AG09319 (cell line): ENCODE measurements at places on chromosomes 5 and 9.

- DNase-seq = no peak
Observed at GRCh38 chr5:150035139-150035895, 34.8 kb downstream of the HMGXB3 start.

DNA sequence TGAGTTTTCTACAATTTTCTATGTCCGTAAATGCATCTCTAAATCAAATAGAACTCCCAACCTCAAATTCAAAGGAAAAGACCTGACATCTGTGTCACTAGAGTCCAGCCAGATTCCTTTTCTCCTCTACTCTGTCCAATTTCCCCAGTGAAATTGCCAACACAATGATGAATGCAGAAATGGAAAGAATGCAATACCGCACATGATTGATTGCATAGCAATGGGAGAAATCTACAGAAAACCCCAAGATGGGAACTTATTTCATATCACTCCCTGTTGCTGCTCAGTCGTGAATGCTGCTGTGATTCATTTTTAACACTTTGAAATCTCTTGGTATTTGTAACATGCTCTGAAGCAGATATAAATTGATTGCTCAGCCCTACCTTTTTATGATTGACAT lies 355.1 kb upstream of the TUSC1 start:
- DNase-seq = no peak

GRCh38 chr5:114296191-114296590 lies 65.7 kb upstream of the KCNN2 start:
- DNase-seq = no peak

GRCh38 chr9:20538956-20539355 lies 83.3 kb downstream of the MLLT3 start:
- no peak for DNase-seq

GRCh38 chr5:10138395-10139057 lies 111.2 kb downstream of the ATPSCKMT start:
- DNase-seq = no peak

DNA sequence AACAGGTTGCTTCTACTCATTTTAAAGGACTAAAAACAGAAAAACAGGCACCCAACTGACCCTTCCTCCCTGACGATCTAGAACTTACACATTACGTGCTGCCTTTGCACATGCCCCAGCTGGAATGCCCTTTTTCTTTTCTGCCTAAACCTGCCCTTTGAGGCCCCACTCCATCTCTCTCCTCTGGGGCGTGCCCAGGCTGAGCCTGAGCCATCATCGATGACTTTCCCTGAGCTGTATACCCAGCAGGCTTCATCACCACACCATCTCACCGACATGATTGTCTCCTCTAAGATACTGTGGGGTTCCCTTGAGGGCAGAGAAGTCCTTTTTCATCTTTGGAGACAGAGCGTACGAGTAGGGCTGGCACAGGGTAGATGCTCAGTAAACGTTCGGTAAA lies 24.1 kb upstream of the GABBR2 start:
- DNase-seq = no peak

DNA sequence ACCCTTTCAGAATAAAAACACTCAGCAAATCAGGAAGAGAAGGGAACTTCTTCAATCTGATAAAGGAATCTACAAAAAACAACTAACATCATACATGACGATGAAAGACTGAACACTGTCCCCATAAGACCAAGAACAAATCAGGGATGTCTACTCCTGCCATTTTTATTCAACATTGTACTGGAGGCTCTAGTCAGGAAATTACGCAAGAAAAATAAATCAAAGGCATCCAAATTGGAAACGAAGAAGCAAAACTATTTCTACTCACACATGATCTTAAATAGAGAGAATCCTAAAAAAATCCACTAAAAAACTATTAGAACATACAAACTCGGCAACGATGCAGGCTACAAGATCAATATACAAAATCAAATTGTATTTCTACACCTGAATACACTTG lies 42.3 kb downstream of the IPPK start:
- no peak for DNase-seq

DNA sequence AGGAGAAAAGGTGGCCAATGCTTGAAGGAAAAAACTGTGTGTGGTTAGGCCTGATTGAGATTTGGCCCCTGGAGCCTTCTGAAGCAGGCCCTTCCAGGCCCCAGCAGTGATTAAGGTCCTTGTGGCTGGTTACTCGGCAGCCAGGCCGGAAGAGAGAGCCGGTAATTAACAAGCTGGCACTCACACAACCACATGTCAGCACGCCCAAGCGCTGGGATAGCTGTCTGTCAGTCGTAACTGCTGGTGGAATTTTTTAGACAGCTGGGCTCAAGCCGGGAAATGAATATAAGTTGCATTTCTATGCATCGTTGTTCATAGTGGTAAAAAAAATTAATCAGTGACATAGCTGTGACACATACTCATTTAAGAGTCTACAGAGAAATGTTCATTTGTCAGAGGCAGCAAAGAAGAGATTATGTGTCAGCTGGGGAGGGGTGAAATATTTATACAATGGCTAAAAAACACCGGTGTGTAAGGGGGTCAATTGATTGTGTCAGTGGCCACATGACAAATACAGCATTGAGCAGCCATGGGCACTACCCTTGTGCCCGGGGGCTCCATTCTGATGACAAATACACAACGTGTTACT lies 13.7 kb upstream of the ARAP3 start:
- DNase-seq = no peak

- DNase-seq = no peak
Observed at GRCh38 chr9:129498451-129499384, 122.2 kb downstream of the C9orf50 start.

- no peak for DNase-seq
Observed at GRCh38 chr9:38350529-38350928, 42.0 kb upstream of the ALDH1B1 start.

- DNase-seq = no peak
Observed at GRCh38 chr9:97386265-97386633, 25.6 kb upstream of the TDRD7 start.

DNA sequence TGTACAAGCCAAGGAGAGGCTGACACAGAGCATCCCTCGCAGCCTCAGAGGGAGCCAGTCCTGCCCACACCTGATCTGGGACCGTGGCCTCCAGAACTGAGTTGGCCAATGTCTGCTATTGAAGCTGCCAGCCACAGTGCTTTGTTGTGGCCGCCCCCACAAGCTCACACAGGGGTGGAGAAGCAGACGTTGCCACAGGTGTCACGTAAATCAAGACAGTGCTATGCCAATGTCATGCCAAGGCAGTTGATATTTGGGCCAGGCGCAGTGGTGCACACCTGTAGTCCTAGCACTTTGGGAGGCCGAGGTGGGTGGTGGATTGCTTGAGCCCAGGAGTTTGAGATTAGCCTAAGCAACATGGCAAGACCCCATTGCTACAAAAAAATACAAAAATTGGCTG lies 17.3 kb upstream of the TERT start:
- DNase-seq = no peak

DNA sequence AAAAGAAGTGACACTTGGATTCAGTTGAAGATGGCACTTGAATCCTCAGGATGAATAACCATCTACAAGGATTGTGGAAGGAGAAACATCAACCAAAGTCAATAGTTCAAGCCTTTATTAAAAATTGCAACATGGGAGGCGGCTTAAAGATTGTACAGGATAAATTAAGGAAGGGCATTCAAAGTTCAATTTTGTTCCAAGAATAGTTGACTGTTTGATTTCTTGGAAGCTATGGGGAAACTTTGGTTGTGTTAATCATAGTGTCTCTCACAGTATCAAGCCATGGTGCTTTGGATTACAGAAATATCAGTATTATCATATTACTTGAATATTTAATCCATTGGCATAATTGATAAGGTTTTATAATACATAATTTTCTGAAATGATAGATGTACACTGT lies 1844.3 kb downstream of the MAT2B start:
- DNase-seq = no peak

- DNase-seq = no peak
Observed at GRCh38 chr9:76883341-76883855, 22.5 kb downstream of the PRUNE2 start.

- no peak for DNase-seq
Observed at GRCh38 chr9:110049699-110050450, 158.1 kb downstream of the C9orf152 start.

GRCh38 chr5:79484731-79485130 lies 29.2 kb downstream of the HOMER1 start:
- DNase-seq = no peak

- DNase-seq = no peak
Observed at GRCh38 chr9:91844190-91844589, 105.8 kb downstream of the ROR2 start.

DNA sequence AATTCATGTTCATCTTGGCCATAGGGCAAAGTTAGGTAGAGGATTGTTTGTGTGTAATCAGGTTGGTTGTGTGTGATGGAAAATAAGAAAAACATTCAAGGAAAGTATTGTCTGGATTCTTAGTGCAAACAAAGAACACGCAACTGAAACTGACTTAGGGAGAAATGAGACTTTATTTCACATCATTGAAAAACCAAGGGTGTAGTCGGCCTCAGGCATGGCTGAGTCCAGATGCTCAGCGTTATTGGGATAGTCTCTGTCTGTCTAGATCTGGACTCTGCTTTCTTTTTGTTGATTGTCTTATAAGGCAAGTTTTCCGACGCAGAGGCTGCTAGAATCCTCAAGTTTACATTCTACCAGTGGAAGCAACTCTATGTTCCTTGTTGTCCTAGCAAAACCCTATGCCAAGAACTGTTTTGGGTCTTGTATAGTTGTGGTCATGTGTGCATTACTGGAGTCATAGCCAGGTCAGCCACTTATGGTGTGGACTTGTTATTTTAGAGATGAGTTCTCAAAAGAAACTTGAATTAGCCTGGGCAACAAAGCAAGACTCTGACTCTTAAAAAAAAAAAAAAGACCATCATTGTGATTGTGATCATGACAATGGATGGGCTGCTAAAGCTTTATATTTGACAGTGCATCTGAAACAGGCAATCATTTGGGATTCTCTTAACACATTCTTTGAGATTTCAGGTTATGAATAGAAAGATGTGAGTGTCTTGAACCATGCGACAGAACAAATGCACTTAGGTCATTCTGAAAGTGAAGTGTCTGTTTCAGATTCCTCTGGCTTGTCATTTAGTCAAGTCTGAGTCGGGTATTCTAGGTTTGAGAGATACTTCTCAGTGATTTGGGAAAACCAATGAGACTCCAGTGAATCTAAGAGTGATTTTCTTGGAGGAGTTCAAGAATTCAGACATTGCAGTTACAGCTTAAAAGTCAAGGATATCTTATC lies 82.6 kb downstream of the DOCK2 start:
- no peak for DNase-seq

DNA sequence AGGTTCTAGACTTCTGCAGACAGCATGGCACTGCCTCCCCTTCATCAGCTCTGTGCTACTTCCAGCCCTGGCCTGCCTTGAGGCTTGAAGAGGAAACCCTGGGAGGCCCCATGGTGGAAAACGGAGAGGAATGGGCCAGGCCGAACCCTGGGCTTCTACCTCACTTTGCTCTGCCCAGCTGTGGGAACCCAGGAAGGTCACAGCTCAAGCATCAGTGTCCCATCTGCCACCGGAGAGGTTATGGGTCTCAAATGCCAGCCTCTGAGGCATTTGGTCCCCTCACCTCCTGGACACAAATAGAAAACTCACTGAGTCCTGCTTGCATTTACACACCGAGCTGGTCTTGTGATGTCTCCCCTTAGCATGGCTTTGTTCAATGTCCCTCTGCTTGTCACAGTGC lies 80.1 kb upstream of the ALDH1B1 start:
- DNase-seq = no peak

GRCh38 chr9:129185991-129186390 lies 7.9 kb upstream of the IER5L start:
- DNase-seq = no peak

GRCh38 chr9:69223605-69224004 lies 49.5 kb downstream of the TJP2 start:
- no peak for DNase-seq

DNA sequence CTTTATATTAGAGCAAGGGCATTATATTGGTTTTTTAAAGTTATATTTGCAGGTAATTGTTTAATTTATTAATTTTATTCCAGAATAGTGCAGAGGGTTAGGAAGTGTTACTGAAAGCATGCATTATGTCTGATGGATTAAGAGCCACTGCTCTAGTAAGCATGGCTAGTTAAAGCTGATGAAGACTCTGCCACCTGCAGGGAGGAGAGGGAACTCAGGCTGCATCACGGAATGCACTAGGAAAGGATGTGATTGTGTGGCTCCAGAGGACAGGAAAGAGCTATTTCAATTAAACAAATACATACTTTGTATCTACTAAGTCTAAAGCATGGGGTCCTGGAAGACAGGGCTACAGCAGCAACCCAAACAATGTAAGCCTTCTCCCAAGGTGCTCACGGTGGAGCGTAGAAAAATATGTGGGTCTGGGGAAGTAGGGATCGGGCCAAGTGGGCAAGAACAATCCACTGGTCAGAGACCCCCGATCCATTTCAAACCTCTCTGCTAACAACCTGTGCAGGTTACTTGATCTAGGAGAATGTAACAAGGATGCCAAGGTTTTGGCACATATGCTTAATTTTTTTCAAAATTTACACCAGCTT lies 15.3 kb upstream of the GRXCR2 start:
- no peak for DNase-seq

GRCh38 chr5:151595411-151595826 lies 4.3 kb upstream of the FAT2 start:
- DNase-seq = no peak

DNA sequence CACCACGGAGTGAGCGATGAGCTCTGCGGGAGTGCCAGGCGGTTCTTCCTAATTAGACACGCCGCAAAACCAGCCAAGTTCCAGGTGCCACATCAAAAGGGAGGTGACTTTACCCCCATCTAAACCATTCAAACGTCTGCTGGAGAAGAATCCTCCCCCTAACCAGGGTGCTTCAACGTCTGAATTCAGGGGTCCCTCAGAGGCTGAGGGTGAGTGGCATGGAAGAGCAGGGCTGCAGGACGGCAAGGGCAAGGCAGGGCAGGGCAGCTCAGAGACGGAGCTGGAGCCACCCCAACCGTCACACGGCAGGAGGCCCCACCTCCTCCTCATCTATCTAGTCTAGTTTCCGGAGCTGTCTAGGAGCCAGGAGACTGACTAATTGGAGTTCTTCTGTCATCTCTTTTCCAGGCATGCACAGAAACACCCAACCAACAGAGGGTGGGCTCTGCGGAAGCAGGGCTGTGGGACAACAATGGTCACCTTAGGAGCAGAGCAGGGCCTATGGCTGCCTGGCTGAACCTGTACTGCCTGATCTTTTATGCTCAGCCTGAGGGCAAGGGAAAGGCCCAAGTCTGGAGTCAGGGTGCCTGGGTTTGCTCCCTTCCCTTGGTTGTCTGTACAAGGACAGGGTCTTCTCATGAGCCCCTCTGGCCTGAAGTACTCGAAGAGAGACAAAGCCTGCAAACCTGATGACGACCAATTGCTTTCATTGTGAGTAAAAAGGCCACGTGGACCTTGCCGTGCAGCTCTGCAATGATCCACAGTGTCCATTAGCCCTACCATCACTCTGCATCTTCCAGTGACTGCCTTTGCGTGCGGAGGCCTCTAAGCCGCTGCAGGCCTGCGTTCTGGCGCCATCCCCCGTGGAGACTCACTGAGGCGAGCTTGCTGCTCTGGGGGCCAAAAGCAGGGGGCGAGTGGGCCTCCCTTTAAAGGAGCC lies 81.0 kb upstream of the SLC25A51 start:
- no peak for DNase-seq
